ENCODE measurements at places on chromosomes 6 and 20. TPM values are rescaled to one million over a fixed set of nuclear protein-coding genes. Genes with fewer than 3 reads are reported as not detected.

SLC16A10 gene
- 44.0 TPM for total RNA-seq

HAO1 gene
- not detected for total RNA-seq

MAPK14 gene
- total RNA-seq = 60.9 TPM

TRDN gene
- not detected for total RNA-seq

PTPRT gene
- total RNA-seq = 0.25 TPM

ADRM1 gene
- 98.3 TPM for total RNA-seq

LAMP5 gene
- 0.89 TPM for total RNA-seq

CCN5 gene
- total RNA-seq = 14.0 TPM

PCMTD2 gene
- total RNA-seq = 91.8 TPM

SPATS1 gene
- total RNA-seq = not detected

TBXT gene
- total RNA-seq = not detected

KCNK16 gene
- not detected for total RNA-seq

GPR6 gene
- total RNA-seq = not detected

PTCRA gene
- not detected for total RNA-seq

SYNCRIP gene
- 29.7 TPM for total RNA-seq

MUCL3 gene
- not detected for total RNA-seq

CCN2 gene
- total RNA-seq = 62.1 TPM

GHRH gene
- total RNA-seq = not detected

DST gene
- total RNA-seq = 251 TPM

SALL4 gene
- total RNA-seq = 0.57 TPM

ATAT1 gene
- 0.78 TPM for total RNA-seq

FOXS1 gene
- 1.1 TPM for total RNA-seq

PLG gene
- not detected for total RNA-seq

FHL5 gene
- total RNA-seq = 24.8 TPM

BNIP5 gene
- total RNA-seq = not detected

HSPA1L gene
- 1.9 TPM for total RNA-seq

FAM83B gene
- total RNA-seq = not detected

CD93 gene
- total RNA-seq = 83.0 TPM

RMND1 gene
- total RNA-seq = 23.5 TPM

IRF4 gene
- total RNA-seq = not detected
